Inflammatory macrophage (primary cell): ENCODE measurements at places on chromosomes 2 and 18.

DNA sequence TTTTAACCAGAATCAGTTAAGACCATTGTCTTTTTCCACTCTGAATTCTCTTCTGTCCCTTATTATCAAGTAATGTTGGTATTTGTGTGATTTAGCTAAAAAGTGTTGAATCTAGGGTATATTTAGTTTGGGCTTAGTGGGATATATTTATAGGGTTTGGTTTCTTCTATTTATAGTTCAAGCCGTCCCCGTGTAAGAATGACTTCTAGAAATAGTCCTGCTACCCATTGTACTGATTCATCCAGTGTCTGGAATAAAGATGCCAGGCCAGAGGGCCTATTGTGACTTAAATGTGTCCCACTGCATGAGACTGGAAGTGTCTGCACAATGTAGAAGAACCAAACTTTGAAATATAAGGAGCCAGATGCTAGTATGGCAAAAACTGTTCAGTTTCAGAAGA is 364.8 kb downstream of the TNS1 start:
- no peak for DNase-seq

GRCh38 chr2:227513113-227513512 is 41.2 kb downstream of the AGFG1 start:
- no peak for DNase-seq

DNA sequence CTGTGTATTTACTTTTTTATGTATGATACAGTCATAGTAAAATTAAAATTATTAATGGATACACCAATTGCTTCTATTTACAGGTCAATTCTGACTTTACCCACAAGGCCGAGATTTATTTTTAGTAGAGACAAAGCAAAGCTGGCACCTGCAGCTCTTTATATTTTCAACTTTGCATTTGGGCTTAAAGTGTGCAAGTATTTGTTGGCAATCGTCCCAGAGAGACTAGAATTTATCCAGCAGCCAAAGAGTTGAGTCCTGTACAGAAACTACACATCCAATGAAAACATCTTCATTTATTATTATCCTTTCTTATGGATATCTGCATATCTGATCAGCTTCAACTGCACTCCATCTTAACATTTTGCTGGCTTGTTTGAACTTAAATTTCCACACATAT is 485.6 kb downstream of the SOX11 start:
- no peak for DNase-seq

- no peak for DNase-seq
Measured at GRCh38 chr18:62781893-62782292, 66.6 kb downstream of the PHLPP1 start.

GRCh38 chr18:58902961-58903360 is 38.3 kb downstream of the ZNF532 start:
- DNase-seq = peak; percentile 16

DNA sequence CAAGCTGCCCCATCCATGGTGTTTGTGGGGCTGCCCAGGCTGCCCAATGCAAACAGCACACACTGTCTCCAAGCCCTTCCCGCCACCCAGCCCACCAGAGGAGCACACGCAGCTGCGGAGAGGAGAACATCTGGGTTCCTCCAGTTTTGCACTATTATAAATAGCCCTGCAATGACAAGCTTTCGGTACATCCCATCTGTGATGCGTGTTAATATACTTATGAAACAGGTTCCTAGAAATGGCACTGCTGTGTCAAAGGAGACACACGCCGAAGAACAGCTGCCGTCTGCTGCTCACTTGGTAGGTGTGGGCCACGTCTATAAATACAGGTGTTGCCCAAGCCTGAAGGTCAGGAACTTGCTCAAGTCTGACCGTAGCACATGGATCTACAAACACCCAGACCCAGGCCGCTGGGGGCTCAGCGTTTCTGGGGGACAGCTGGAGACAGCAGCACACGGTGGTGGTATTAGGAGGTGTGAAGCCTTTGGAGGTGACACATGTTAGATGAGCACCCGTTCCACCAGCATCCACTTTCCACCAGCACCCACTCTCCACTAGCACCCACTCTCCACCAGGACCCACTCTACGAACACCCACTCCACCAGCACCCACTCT is 34.3 kb downstream of the PXDN start:
- DNase-seq = no peak

GRCh38 chr2:101106453-101107181 is 44.6 kb downstream of the TBC1D8 start:
- no peak for DNase-seq
